ENCODE measurements at places on chromosomes 1 and 21.

DNA sequence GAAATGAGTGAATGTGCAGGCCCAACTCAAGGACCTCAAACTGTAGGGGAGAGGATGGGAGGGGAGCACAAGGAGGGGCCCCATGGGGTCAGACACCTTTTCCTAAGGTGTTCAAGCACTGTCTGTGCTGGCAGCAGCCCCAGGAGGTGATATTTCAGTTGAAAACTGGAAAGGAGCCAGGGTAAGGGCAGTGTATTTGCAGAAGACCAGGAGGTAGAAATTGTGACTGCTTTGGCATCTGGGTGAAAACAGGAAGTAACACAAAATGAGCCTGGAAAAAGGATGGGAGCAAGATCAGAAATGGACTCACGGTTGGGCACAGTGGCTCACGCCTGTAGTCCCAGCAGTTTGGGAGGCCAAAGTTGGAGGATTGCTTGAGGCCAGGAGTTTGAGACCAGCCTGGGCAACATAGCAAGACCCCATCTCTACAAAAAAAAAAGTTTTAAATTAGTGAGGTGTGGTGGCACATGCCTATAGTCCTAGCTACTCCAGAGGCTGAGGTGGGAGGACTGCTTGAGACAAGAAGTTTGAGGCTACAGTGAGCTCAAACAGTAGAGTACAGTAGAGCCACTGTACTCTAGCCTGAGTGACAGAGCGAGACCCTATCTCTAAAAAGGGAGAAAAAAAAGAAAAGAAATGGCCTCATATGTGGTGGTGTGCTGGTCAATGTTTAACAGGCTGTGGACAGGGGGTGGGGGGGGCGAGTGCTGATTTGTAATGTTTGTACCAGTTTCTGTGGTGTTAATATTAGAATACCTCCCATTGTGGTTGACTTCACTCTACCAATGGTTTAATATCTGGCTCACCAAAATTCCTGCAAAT is 76.2 kb upstream of the ANGPTL1 start:
- no peak for DNase-seq

- no peak for DNase-seq
These were observed 48.3 kb upstream of the C1orf146 start for GRCh38 chr1:92169214-92170005.

DNA sequence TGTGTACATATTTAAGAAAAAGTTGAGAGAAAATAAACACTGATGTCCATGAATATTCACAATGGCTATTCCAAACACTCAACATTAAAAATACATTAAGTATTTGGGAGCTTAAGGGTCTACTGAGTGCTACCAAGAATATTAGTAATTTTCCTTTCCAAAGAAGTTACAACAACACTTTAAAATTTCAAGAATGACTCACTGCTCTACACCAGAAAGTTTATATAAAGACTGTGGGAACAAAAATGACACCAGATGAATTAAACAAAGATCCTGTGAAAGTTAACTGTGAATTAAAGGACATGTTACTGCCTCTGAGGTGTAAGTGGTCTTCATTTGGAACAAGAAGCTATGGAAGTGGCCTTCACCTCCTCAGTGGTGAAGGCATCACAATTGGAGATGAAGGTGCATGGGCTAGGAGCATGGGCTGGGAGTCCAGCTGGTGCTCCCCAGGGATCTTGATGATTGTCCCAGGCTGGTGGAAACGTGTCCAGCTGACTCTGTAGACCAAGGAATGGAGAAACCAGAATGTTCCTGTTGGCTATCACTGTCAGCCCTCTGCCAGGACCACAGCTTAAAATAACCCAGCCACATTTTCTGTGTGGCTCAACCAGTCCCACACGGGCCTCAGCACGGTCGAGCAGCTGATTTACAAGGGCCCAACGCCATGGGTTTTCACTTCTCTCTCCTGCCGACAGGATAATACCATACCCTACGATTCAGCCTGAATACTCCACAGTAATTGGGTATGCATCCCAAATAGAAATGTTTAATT is 28.8 kb downstream of the TAF5L start:
- no peak for DNase-seq

- no peak for DNase-seq
These were observed 176.1 kb upstream of the TMEM51 start for GRCh38 chr1:14977338-14977931.

DNA sequence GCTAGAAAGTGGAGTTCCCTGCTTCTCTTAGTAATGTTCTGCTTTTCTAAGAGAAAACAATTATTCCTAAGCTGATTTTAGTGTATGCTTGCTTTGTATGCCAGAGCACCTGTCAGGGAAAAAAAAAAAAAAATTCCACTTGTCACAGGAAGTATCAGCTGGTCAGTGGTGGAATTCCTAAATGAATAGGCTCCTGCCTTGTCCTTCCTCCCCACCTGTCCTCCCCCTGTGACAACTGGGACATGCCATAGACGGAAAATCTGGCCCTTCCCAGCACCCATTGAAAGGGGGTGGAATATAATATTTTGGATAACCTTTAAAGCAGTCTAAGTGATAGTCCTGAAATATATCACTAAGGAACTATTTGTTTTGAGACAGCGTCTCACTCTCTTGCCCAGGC is 10.8 kb downstream of the FNDC5 start:
- no peak for DNase-seq

DNA sequence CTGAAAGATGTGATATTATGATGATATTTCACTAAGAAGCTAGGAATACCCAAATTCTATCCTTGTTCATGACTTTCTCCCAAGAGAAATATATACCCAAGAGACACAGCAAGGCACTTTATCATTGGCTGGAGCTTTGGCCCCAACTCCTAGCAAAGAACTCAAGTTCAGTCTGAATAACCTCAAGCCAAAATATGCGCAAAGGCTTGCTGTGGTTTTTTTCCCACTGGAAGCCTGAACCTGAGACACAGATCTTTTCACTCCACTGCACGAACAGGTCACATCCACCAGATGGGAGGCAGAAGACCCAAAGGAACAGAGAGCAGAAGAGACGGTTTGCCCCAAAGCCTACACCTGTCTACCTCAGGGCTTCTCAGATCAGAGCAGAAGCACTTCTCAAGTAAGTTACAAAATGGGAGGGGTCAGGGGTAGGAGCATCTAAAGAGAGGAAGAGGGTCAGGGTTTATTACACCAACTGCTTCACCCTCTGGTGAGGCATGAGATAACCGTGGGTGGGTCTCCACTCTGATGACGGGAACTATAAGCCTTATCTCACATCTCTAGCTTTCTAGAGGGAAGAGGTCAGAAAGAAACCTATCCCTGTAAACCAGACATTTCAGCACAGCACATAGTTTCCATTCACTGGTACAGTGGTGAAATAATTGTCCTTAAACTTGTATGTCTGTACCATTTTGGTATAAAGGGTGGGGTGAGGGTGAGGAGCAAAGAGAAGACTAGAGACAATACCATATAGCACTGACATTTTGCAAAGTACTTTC is 17.1 kb upstream of the CDC42BPA start:
- no peak for DNase-seq

GRCh38 chr1:221672965-221673364 is 68.9 kb downstream of the DUSP10 start:
- no peak for DNase-seq

DNA sequence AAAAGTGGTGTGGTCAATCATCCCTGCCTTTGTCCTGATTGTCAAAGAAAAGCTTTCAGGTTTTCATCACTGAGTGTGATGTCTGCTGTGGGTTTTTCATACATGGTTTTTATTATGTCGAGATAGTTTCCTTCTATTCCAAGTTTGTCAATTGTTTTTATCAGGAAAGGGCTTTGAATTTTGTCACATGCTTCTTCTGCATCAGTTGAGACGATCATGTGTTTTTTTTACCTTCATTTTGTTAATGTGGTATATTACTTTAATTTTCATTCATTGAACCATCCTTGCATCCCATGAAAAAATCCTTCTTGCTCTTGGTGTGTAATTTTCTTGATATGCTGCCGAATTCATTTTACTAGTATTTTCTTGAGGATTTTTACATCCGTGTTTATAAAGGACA is 15.5 kb downstream of the PRKCZ start:
- DNase-seq = no peak

DNA sequence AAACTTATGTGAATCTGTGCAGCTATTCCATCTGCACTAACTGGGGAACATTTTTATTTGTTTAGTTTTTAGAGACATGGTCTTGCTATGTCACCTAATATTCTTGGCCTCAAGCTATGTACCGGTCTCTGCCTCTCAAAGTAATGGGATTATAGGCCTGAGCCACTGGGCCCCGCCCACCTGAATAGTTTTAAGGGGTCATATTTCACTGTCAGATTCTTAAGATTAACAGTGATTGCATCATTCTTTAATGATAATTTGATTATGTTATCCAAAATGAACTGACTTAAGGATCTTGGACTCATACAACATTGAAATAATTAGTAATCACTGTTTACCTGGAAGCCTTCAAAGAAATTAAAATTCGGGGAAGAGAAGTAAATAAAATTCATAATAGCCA is 12.6 kb upstream of the KLF18 start:
- DNase-seq = no peak

DNA sequence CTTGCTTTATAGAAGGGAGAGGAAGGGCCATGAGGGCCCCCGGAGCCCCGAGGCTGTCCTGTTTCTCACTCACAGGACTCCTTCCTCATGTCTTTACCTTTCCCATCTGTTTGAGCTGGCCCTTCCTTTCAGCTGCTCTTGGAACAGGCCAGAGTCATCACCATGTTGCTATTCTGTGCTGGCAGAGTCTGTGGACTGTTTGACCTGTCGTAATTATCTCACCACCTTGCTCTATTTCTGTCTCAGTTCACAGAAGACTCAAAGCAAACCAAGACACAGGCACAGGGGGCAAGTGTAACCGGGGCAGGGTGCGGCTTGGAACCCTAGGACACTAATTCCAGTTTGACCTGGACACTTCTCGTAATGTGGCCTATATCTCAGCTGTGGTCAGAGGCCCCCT is 104.3 kb upstream of the CD34 start:
- DNase-seq = no peak

DNA sequence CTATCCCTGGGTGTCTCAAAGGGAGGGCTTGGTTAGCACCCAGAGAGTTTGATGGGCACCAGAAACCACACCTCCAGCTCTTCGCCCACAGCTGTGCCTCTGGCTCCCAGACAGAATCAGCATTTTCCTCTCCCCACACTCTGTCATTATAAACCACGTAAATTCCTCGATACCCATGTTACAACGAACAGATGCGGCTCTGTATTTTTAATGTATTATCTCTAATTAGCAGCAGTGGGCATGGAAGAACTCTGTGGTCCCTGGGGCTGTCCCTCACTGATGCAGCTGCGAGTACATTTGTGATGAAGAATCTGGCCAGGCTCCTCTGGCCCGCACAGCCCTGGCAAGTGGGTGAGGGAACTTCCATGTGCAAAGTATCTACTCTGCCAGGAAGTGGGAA is 10.8 kb downstream of the HMGB4 start:
- DNase-seq = no peak
